ENCODE measurements at places on chromosomes 3 and 15.

DNA sequence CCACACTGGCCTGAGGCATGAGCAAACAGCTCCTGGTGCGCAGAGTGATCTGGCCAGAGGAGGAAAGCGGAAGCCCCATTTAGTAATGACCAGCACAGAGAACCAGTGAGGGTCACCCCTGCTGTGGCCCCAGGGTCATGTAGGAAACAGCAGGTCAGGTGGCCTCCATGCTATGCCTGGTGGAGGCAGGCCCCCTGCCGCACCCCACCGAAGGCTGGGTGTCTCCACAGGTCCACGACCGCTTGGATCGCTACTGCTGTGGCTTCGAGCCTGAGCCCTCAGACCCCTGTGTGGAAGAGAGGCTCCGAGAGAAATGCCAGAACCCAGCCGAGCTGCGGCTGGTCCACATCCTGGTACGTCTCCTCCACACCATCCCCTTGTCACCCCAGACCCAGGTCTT is 52.6 kb downstream of the POMGNT2 start:
- no peak for DNase-seq

DNA sequence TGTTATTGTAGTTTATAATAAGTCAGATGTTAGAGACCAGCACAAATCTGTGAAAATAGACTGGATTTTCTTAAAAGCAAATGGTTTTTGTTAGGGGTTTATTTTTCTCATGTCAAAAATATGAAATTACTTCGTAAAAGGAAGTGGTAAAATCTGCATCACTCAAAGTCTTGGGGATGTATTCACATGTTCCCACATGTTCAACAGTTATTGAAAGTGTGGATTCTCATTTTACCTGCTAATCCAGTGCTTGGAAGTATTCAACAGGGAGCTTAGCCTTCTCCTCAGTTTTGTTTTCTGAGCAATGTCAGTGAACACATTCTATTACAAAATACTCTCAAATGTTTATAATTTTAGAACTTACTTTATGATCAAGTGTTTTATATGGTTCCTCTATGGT is 352.0 kb downstream of the SOX2 start:
- no peak for DNase-seq

- no peak for DNase-seq
Measured at GRCh38 chr3:25587526-25587925, 77.2 kb downstream of the TOP2B start.

DNA sequence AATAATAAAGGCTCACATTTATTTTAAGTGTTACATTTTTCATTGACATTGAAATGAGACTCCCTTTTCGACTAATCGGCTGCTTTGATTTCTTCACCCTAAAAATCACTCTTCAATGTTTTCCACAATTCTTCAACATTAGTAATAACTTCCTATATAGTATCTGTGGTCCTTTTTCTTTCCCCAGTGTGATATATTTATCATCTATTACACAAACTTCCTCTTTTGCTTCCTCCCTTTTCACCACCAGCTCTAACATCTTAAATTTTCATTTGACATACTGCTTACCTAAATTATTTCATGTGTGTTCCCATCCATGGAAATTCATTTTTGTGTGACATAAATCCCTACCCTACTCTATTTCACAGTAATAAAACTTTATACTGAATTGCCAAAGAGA is 244.4 kb downstream of the TIGIT start:
- DNase-seq: no peak

DNA sequence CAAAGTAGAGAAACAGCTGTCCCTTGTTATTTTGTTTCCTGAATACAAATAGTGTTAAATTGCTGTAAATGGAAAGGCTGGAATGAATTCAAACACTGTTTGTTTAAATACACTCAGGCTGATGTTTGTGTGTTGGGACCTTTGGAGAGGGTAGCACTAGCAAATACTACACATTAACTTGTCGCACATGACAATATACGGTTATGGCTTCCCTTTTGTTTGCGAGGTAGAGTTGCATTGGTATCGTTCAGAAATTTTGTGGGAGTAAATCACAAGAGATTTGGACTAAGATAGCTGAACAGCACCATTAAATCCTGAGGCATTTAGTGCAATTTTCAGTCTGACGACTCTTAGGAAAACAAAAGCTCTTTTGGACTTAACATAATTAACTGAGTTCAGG is 213.0 kb upstream of the ROBO2 start:
- no peak for DNase-seq

GRCh38 chr3:101813817-101814440 is 34.9 kb downstream of the NXPE3 start:
- DNase-seq: no peak

GRCh38 chr3:161913786-161914389 is 417.3 kb downstream of the OTOL1 start:
- no peak for DNase-seq

GRCh38 chr15:57500256-57500655 is 91.4 kb upstream of the MYZAP start:
- no peak for DNase-seq

DNA sequence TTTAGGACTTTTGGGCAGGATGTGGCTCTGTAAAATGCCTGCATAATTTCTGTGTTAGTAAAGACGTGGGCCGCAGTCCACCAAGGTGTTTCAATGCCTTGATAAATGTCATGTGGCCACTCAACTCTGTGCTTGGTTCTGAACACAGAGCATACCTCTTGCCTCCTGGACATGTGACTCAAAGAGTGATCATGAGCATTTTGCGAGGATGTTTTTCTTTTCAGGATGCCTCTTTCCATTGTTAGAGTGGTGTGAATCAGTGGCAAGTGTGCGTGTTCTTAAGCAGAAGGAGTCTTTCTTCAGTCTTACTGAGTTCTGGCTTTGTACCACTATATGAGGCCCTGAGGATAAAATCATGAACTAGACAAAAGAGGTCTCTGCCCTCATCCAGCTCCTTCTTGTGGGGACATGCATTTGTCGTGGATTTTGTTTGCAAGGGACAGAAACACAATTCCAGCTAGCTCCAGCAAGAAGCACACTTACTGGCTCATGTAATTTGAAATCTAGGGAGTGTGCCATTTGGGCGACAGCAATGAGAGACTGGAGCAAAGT is 363.4 kb downstream of the LRTM1 start:
- DNase-seq: no peak

- DNase-seq: no peak
Measured at GRCh38 chr3:53147151-53147902, 13.7 kb upstream of the PRKCD start.

DNA sequence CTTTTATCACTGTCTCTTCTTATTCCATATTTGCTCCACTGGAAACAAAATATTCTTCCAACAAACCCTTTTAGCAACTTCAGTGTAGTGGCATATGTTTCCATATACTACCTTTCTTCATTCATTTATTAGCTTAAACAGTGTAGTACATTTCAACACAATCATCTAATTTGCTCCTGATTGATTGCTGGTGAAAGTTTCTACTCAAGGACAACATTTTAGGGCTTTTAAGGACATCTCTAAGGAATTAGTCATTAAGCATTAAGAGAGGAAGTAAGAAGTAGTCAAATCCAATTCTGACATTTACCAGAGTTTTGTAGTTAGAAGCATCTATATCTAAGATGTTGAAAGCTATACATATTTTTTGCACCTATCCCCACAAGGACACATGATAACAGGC is 55.8 kb downstream of the RSRC1 start:
- DNase-seq: no peak

DNA sequence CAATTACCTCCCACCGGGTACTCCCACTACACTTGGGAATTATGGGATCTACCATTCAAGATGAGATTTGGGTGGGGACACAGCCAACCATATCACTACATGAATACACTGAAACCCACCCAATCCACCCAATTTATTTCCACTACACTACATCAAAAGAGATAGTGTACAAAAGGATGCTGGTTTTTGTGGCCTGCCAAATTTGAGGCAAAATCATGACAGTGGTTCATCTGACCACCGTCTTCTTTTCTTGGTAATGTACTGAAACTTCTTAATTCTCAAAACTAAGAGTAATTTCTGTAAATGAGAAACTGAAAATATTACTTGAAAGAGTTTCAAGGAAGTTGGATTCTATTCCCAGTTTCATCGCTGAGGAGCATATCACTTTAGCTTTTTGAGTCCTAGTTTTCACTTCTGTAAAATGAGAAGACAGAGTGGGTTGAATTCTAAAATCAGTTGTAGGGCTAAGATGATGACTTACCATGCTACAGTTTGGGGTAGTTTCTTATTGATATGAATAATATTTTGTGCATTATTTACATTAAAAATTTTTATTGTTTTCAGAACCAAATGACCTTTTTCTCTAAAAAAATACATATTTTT is 360.4 kb upstream of the CNTN6 start:
- DNase-seq: no peak

- no peak for DNase-seq
Measured at GRCh38 chr3:188861842-188862744, 309.7 kb upstream of the TPRG1 start.

- DNase-seq: no peak
Measured at GRCh38 chr3:127857333-127857732, 35.0 kb upstream of the MGLL start.

- DNase-seq: no peak
Measured at GRCh38 chr15:92818651-92819277, 81.4 kb upstream of the CHD2 start.
